ENCODE measurements at places on chromosomes 12 and 14.

DNA sequence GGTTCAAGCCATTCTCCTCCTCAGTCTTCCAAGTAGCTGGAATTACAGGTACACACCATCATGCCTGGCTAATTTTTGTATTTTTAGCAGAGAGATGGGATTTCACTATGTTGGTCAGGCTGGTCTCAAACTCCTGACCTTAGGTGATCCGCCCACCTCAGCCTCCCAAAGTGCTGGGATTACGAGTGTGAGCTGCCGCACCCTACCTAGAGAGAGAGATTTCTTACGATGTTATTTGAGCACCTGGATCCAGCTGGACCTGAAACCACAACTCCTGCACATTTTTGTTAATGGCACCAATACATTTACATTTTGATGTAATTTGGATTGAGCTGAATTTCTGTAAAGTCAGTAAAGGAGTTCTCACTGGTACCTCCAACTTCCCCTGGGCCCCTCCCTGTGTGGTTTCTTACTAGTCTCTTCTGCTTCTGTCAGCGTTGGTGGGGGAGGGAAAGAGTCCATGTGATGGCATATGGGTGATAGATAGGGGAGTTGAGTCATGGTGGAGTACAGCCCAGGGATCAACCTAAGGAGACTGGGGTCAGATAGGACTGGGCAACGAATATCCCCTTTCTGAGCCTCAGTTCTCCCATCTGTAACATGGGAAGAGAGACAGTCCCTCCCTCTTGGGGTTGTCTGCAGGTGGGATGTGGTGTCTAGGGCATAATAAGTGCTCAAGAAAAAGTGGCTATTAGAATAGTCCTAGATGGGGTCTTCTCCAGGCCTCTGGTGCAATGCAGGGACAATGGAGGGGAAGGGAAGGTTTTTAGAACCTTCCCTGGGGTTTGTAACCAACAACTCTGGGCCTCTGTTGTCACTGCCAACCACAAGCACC, 83.3 kb upstream of the MED13L start:
- no peak for DNase-seq

DNA sequence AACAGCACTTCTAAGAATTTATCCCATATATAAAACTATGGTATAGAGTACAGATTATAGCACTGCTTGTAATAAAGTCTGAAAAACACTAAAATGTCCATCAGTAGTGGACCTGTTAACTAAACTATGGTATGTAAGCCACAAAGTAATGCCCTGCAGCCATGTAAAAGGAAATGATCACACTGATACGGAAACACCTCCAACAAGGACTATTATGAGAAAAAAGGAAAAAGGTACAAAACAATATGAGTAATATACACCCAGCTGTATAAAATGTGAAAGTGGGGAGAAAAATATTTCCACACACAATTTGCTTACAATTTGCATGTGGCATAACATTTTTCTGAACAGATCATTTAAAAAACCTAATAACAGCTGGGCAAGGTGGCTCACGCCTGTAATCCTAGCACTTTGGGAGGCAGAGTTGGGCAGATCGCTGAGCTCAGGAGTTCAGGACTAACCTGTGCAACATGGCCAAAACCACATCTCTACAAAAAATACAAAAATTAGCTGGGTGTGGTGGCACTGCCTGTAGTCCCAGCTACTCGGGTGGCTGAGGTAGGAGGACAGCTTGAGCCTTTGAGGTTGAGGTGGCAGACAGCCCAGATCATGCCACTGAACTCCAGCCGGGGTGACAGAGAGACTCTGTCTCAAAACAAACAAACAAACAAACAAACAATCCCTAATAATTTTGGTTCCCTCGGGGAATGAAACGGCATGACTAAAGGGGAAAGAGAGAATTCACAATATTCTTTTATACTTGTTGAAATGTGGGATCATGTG, 250.5 kb downstream of the MED13L start:
- no peak for DNase-seq

DNA sequence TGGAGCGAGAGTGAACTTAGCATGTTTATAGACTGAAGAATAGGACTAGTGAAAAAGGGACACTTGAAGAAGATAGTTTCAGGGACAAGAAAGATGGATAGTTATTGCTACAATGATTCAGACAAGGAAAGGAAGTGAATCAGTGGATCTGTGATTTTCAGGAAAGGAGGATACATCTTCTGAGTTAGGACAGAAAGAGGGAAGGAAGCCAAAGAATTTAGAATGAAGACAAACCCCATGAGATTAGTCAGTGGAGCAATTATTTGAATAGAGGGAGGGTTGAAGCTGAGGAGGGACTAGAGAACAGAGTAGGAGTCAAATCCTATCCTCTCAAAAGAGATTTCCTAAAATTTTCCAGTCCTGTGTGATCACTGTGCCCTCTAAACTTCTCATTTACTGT, 282.7 kb downstream of the AKAP6 start:
- DNase-seq = no peak

GRCh38 chr12:43054085-43054484, 464.5 kb upstream of the PRICKLE1 start:
- DNase-seq = no peak

- no peak for DNase-seq
Measured at GRCh38 chr14:39265806-39266524, 32.2 kb downstream of the MIA2 start.
